ENCODE measurements at places on chromosomes 1 and 21.

GRCh38 chr1:76267631-76268030 is 193.1 kb downstream of the ST6GALNAC3 start:
- no peak for DNase-seq

DNA sequence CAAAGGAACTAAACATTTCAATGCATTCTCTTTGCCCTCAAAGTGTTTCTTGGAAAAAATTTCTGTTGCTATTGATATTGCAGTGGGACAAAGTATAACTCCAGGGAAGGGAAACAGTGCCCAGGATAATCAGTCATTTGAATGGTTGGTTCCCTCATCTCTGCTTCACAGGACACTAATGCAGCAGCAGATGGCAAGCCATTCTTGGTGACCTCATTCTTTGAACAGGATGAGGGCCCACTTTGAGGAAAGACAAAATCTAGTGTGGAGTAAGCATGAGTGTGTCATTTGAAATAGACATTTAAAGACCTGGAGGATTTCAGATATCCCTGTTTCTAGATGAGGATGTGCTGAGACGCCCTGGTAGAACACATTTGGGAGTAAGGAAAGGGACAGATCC is 32.3 kb downstream of the CHRM3 start:
- DNase-seq: no peak

GRCh38 chr1:166350490-166350889 is 183.7 kb upstream of the FAM78B start:
- DNase-seq: no peak

- no peak for DNase-seq
Measured at GRCh38 chr1:66503841-66504470, 30.0 kb upstream of the SGIP1 start.

DNA sequence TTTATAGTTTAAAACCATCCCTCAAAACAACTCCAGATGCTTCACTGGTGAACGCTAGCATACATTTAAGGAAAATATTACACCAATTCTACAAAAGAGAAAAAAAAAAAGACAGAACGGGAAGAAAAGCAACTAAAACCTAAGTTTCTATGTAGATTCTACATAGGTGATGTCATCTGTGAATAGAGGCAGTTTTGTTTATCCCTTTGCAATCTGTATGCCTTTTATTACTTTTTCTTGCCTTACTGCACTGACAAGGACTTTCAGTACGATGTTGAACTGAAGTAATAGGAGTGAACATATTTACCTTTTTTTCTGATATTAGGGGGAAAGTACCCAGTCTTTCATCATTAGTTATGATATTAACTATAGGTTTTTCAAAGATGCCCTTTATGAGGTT is 101.7 kb upstream of the HAO2 start:
- DNase-seq: no peak

GRCh38 chr1:151905070-151905442 is 4.3 kb downstream of the THEM4 start:
- DNase-seq: no peak

DNA sequence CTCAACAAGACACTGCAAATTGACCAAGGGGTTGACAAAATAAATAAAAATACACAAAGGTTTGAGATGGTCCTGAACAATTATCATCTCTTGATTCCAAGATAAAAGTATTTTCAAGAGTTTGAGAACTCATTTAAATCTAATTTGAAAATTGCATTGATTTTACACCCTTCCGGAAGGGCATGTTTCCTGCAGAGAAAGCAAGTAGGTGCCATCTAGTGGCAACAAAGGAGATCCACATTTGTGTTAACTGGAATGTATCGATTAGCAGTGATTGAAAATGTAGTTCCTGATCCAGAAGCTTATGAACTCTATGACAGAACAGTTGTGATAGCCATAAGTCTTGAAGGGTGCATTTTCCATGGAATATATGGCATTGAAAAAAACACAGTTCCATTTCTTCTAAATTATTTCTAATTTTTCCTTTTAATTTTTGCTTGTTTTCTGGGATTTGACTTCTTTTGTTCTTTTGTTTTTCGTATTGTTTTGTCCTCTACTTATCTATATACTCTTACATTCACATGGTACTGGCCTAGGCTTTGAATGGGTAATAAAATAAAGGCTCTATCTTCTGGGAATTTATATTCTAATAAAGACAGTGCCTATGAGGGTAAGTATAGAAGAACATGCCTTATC is 143.7 kb downstream of the DNM3 start:
- no peak for DNase-seq

DNA sequence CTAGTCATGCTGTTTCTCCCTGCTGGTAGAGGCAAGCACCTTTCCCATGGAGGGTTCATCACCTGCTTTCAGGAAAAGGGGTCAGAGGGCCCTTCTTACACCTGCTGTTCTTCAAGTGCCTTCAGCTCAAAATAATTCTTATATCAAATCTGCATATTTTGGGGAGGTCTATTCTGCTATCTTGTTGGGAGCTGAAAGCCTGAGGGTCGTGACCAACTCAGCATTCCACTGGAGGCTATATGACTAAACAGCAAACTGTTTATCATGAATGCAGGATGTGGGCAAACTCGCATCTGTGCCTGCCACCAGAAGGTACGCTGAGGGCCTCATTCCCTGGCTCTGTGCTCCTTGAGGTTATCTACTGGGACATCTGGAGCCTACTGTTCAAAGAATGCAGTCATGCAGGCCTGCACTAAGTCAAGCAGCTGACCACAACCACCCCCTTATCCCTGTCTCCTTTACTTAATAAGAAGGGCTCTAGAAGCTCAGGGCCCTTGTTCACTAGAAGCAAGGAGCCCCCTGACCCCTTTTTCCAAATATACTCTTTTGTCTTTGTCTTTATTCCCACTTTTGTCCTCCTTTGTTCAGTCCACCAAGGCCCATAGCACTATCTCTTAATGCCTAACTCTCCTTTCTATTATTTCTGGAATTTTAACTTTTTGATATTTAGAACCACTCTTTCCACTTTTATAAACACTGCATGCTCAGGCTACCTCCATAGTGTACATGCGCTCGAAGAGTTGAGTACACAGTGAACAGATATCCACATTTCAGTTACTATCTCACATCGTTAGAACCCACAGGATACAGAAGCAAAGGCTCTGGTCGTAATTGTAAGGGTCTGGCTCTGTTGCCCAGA is 4.5 kb upstream of the TRIM17 start:
- no peak for DNase-seq

DNA sequence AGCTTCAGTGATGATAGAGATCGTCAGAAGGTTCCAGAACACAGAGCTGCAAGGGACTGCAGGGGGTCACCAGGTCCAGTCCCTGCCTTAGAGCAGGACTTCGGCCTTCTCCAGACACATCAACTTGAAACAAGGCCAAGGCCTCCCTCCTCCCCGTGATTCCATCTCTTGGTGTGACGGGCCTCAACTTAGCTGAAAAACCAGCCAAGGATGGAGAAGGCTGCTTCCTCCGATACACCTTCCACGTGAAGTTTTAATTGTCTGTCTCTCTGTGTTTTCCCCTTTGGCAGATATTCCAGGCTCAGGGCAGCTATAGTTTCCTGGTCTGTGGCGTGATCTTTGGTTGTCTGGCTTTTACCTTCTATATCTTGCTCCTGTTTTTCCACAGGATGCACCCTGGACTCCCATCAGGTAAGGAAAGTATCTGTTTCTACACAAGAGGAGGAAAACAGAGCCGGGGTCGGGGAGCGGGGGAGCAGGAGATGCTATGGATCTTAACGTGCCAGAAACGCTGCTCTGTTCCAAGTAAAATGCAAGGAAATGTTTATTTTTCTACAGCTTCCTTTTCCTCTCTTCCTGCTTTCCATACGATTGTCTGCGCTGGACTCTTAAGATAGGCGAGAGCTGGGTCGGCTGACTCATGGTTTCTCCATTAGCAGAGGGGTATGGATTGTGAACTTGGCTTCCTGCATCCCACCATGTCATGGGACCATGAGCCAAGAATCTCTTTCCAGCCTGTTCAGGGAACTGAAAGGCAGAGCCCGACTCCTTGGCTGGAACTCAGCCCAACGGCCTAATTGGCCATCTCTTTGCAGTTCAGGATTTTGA is 32.8 kb downstream of the ELK4 start:
- peak; percentile 47 for DNase-seq

DNA sequence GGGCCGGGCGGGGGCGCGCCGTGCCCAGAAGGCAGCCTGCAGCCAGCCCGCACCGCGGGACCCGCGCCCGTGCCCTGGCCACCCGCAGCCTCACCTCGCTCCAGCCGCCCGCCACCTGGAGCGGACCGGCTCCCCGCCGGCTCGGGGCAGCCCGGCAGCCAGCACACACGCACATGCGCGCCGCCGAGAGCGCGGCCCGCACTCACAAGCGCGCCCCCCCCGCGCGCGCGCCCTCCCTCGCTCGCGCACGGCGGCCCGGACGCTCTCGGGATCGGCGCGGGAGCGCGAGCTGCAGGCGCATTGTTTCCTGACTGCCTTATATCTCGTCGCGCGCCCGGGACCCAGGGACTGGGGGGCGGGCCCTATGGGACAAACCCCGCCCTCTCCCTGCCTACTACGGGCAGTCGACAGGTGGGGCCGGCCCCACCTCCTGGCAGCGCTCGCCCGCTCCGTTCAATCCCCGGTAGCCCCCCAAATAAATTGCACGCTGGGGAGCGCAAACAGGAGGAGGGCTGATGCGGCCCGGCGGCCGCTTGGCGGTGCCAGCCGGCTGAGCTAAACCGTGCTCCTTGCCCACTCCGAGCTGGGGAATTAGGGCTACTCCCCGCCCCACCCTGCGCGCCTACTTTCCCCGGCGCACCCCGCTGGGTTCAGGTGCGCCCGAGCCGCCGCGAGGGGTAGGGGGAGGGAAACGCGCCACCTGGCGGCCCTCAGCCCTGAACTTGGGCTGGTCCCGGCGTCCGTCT is at the start of gene MYCL:
MYCL (minus strand) TSS at position 204 of the 746 bp plus-strand sequence. CDS start 483 bp downstream, outside the sequence.
- no peak for DNase-seq

GRCh38 chr21:45045481-45045880 is 28.9 kb upstream of the ADARB1 start:
- no peak for DNase-seq

- no peak for DNase-seq
Measured at GRCh38 chr1:109298666-109299557, 7.9 kb downstream of the MYBPHL start.

DNA sequence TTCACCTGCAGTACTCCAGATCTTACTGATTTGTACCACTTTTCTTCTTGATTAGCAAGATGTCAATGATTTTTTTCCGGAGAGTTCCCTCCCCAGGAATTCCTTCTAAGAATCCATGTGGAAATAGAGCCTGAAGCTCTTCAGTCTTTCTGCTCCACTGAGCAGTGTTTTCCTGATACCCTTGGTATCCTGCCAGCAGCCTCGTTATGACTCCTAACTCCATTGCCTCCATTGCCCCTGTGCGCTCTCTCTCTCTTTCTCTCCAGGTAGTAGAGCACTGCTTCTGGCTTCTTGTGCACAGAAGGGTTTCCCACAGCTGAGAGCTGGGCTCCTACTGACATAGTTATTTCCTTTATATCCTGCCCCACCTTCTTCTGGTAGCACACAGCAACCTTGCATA is 12.2 kb downstream of the UBE2U start:
- no peak for DNase-seq

DNA sequence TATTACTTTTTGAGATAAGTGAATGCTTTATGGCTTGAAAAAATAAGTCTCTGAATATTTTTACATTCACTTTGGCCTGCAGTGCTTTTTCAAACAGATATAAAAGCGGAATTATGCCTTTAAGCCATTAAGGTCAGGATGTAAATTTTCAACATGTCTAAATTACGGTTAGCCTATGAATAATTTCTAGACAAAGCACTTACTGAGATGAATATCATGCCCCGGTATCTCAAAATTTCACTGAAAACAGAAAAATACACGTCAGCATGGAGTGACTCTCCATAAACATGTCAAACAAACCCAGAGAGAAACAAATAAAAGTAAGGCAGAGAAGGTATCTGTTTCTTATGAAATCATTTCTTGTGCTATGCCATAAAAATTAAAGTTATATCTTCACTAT is 853.9 kb downstream of the KCNT2 start:
- no peak for DNase-seq

DNA sequence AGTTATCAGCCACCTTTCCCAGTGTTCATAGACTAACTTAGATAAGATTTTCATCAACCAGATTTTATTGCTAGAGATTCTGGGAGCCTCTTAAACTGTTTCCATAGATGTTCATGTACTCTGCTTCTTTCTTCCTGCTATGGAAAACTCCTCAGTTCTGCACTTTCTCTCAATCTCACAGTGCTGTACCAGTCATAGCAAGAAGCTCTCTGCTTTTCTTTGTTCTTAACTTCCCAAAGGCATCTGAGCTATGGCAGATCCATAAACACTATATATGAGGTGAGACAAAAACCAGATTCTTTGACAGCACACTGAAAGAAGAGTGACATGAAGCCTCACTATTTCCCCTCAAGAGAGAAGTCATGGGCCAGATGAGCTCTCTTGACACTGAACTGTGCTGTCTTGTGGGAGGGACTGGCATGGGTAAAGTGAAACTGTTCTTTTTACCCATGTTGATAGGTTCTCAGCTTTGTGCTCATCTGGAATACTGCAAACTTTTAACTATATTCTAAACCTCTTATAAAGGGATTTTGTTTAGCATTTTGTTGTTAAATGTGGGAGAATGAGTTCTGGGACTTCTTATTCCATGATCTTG is 64.2 kb upstream of the LYPLAL1 start:
- no peak for DNase-seq

DNA sequence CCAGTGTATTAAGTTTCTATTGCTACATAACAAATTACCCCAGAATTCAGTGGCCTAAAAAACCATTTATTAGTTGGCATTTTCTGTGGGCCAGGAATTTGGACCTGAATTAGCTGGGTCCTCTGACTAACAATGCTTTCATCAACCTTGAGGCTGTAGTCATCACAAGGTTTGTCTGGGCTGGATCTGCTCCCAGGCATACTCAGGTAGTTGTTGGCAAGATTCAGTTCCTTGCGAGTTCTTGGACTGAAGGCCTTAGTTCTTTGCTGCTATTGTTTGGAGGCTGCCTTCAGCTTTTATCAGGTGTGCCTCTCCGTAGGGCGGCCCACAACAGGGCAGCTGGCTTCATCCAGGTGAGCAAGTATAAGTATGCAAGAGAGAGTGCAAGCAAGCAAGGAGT is 31.4 kb upstream of the DEPDC1 start:
- no peak for DNase-seq

- no peak for DNase-seq
Measured at GRCh38 chr1:204201348-204202040, 5.2 kb upstream of the KISS1 start.

- no peak for DNase-seq
Measured at GRCh38 chr21:42330380-42331371, 15.5 kb upstream of the TFF3 start.

DNA sequence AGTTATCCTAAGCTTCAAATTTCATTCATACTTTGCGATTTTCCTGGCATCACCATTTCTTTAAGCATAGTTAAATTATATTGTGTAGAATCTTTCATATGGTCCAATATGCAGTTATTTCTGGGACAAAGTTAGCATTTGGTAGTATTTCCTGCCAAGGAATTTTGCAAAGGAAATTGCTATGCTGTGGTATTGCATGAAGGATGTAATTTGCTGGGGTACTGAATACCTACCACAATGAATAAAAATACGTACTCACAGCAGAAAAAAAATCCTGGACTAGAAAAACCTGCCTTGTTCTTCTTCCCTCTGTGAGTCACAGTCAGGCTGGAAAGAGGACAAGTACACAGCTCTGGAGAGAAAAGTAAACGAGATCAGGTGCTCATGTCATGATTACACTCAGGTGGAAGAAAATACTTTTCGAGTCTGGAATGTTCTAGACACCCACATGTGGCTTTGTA is 241.2 kb downstream of the PTBP2 start:
- DNase-seq: no peak

Measured in thoracic aorta (tissue), 2 donors.